ENCODE measurements at places on chromosomes 6 and 20. TPM values are rescaled to one million over a fixed set of nuclear protein-coding genes. Genes with fewer than 3 reads are reported as not detected.

The IGF2R gene
- total RNA-seq = 113 TPM

The CCN5 gene
- total RNA-seq = 9.6 TPM

The ADAM33 gene
- 2.4 TPM for total RNA-seq

The PXMP4 gene
- 5.1 TPM for total RNA-seq

The PSORS1C2 gene
- total RNA-seq = not detected

The FERMT1 gene
- 0.24 TPM for total RNA-seq

The SPACA1 gene
- total RNA-seq = not detected

GRCh38 chr6:43307451-43308100 is 1.1 kb downstream of the CRIP3 start:
- no peak for DNase-seq

GRCh38 chr6:17877196-17877894 is 110.1 kb downstream of the KIF13A start:
- no peak for DNase-seq

- DNase-seq = no peak
Measured at GRCh38 chr6:20608356-20608755, 74.1 kb downstream of the CDKAL1 start.

DNA sequence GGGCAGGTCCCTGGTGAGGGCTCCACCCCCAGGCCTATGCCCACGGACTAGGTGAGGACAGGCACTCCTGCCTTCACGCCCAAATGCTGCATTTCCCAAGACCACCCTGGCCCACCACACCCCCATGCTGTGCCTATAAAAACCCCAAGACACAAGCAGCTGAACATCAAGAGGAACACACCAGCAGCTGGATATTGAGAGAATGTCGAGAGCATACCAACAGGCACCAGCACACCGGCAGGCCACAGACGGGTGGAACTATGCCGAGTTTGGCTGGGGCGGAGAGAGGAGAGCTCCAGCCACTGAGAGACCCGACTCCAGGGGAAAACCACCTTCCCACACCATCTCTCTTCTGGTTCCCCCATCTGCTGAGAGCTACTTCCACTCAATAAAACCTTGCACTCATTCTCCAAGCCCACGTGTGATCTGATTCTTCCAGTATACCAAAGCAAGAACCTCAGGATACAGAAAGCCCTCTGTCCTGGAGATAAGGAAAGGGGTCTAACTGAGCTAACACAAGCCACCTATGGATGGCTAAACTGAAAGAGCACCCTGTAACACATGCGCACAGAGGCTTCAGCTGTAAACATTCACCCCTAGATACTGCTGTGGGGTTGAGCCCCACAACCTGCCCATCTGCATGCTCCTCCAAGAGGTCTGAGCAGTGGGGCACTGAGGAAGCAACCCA is 316.2 kb downstream of the FOXC1 start:
- no peak for DNase-seq

- DNase-seq = no peak
Measured at GRCh38 chr6:105458551-105458950, 55.7 kb upstream of the PREP start.

DNA sequence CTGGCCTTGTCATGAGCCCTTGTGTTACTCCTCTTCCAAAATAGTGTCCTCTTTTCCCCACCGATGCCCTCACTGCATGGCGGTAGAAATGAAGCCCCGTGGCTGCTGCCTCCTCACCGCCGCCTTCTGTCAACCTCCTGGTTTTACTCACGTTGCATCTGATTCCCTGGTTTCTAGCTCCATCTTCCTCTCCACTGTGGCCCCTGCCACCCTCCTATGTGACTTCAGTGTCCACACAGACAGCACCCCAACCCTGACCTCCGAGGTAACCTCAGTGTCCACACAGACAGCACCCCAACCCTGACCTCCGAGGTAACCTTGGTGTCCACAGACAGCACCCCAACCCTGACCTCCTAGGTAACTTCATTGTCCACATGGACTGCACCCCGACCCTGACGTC is 122.8 kb upstream of the THBS2 start:
- no peak for DNase-seq

DNA sequence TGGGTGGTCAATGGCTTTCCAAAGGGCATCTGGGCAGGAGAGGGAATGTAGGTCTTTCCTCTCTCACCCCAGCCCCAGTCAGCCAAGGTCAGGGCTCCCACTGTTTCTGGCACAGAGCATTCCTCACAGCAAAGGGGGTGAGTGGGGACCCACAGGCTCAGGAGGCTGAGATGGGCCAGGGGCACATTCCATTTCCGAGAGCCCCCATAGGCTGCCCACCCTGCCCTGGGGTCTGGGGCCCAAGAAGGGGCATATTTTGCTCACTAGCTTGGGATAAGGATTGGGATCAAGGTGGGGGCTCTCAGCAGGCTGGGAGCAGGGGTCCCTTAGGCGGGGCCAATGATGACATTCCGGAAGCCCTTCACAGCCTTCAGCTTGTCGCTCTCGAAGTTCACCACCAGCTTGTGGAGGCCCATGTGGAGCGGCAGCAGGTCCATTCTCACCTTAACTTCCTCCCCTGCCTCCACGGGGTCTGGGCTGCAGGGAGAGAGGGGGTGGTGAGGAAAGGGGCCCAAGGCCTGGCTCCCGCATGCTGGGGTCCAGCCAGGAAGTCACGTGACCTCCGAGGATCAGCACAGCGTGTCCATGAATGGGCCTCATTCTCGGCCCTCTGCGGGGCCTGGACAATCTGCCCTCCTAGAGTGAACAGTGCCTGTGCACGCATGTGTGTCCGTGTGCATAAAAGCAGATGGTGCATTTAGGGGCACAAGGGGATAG is 35.0 kb downstream of the TGM2 start:
- no peak for DNase-seq

DNA sequence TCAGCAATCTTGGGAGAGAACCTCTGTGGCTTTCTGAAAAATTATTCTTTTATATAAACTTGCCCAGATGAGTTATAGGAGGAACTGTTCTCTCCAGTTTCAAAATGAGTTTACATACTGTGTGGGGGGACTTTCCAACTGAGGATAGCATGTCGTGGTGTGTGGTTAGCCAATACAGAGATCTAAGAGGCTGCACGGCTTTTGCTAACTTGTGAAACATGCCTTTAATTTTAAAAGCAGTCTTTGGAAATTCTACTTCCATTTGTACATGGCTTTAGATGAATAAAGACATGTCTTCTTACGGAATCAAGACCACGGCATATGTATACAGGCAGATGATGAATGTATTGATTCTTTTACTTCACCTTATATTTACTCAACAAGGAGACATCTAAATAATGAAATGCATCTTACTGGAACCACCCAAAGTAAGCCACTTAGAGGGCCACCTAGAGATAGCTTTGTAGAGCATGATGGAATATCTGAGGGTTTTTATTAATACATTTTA is 39.8 kb downstream of the HIVEP1 start:
- DNase-seq = no peak

- DNase-seq = no peak
Measured at GRCh38 chr6:80940976-80941375, 811.5 kb downstream of the TENT5A start.

GRCh38 chr6:15400572-15401004 is 154.7 kb downstream of the JARID2 start:
- DNase-seq = peak; percentile 81

GRCh38 chr6:43075670-43076463 is at the start of gene PTK7:
TSS of gene PTK7 (plus strand) at chr6:43076314. CDS start at chr6:43076489, 175 bp downstream.
- no peak for DNase-seq

DNA sequence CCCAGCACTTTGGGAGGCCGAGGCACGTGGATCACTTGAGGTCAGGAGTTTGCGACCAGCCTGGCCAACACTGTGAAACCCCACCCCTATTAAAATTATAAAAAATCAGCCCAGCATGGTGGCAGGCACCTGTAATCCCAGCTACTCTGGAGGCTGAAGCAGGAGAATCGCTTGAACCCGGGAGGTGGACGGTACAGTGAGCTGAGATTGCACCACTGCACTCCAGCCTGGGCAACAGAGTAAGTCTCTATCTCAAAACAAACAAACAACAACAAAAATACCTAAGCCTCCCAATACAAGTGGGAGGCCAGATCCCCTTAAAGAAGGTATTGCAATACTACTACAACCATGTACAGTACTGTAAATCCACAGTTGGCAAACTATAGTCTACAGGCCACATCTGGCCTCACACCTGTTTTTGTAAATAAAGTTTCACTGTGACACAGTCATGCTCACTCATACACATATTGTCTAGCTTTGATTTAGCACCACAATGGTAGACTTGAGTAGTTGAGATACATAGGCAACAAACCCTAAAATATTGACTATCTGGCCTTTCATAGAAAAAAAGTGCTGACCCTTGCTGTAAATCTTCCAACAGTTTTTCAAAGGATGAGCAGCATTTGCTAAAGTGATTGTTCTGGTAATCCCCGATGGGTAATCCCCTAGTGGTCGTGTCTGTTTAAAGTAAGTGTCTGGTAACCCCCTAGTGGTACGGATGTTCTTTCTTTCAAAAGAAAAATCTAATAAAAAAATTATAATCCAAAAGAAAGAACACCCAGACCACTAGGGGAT is 202.0 kb downstream of the RNGTT start:
- no peak for DNase-seq

DNA sequence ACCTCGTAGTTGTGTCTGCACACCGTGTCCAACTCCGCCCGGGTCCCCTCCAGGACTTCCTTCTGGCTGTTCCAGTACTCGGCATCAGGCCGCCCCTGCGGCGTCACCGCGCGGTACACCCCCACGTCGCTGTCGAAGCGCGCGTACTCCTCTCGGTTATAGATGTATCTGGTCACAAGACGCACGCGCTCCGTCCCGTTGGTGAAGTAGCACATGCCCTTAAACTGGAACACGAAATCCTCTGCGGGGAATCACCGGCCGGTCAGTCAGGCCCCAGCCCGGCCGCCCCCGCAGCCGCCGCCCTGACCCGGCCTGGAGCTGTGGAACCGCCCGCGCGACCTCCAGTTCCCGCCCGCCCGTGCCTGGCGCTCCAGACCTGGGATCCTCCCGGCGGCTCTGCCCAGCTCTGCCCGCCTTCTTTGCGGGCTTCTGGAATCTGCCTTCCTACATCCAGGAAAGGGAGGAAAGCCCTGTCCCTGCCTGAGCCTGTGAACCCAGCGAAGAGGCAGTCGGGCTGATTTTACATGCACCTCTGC is 1.6 kb downstream of the HLA-DQB1 start:
- DNase-seq = peak; percentile 22

DNA sequence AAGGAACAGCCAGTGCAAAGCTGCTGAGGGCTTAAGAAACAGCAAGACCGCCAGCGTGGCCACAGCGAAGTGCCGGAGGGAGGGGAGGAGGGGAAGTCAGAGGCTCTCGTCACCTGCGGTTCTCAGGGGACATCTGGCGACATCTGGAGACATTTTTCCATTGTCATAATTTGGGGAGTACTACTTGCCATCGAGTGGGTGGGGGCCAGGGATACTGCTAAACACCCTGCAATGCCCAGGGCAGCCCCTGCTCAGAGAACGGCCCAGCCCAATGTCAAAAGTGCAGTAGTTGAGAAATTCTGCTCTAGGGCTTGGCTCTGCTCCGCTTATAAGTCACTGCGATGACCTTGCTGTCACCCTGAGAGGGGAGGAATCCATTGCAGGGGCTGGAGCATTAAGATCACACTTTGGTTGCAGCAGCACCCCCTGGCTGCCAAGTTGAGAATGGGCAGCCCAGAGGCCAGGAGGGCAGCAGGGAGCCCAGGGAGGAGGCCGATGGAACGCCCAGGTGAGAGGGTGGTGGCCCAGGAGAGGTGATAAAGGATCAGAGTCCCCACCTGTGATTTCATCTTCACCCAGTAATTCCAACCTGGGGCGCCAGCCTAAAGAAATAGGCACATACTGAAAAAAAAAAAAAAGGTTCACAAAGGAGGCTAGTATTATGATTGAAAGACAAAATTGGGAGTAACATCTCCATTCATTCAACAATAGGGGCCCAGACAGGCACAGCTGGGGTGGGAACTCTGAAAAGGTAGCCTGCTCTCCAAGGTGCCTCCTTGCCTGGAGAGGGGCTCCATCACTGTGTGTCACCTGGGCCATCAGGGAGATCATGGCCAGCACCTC is 218.2 kb downstream of the BMP7 start:
- no peak for DNase-seq

- no peak for DNase-seq
Measured at GRCh38 chr6:148677594-148678476, 69.0 kb upstream of the UST start.

- DNase-seq = no peak
Measured at GRCh38 chr6:142548566-142548965, 246.8 kb downstream of the ADGRG6 start.

DNA sequence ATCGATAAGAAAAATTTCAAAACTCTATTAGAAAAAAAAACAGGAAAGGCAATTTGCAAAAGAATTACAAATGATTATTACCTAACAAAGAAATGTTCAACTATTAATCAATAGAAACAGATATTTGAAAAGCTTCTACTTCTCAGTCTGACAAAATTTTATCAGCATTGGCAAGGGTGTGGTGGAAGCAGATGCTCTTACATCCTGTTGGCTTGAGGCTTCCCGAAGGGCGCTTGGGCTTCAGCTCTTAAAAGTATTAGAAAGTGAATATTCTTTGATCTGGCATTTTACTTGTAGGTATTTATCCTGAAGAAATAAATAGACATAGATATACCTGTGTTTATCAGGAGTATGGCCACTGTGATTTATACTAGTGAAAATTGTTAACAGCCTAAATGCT is 38.7 kb downstream of the SLC35D3 start:
- no peak for DNase-seq

GRCh38 chr6:123518441-123519188 is 118.1 kb downstream of the TRDN start:
- DNase-seq = no peak

DNA sequence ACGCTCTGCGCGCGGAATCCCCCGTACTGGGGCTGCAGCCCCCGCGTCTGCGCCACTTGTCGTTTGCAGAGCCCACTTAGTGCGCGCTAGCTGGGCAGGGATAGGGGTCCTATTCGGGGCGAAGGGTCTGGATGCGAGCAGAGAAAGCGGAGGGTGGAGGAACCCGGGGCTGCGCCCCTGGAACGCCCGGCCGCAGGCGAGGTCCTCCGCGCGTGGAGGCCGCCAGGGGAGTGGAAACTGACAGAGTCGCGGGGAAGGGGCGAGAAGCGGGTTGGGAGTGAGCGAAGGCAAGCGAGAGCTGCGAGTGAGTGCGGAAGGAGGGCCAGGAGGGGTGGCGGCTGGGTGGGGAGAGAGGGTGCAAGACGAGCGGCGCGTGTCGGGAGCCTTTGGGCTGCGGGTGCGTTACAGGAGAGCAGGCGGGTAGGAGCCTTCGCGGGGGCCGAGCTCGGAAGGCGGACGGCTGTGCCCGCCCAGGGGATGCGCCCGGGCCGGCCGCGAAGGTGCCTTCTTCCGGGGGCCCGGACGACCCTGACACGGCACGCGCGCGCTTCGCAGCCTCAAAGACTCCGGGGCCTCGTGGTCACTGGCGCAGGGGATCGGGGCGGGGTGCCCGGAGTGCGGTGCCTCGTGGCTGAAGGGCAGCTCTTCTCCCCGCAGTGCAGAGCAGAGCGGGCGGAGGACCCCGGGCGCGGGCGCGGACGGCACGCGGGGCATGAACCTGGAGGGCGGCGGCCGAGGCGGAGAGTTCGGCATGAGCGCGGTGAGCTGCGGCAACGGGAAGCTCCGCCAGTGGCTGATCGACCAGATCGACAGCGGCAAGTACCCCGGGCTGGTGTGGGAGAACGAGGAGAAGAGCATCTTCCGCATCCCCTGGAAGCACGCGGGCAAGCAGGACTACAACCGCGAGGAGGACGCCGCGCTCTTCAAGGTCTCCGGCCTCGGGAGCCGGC is 1.2 kb downstream of the IRF4 start:
- peak; percentile 45 for DNase-seq

Measured in psoas muscle (tissue), 8 donors.